SW 1271 (cell line): ENCODE measurements at places on chromosomes 13 and 19.

DNA sequence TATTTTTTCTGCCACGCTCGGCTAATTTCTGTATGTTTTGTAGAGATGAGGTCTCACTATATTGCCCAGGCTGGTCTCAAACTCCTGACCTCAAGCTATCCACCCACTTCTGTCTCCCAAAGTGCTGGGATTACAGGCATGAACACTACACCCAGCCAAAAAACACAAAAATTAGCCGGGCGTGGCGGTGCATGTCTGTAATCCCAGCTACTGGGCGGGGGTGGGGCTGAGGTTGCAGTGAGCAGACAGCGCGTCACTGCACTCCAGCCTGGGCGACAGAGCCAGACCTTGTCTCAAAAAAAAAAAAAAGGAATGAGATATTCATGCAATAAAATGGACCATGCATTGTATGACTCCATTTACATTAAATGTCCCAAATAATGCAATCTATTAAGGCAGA is 32.2 kb downstream of the VASP start:
- DNase-seq: no peak

GRCh38 chr19:40376286-40376862 is 13.6 kb downstream of the HIPK4 start:
- DNase-seq: no peak

DNA sequence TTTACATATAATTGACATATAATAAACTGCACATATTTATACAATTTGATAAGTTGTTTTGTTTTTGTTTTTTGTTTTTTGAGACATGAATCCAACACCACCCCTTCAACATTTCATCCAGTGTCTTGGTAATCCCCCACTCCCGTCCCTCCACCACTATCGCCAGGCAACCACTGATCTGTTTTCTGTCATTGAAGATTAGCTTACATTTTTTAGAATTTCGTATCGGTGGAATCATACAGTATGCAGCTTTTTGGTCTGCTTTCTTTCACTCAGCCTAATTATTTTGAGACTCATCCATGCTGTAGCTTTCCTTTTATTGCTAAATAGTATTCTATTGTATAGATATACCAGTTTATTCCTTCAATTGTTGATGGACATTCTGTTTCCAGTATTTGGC is 94.1 kb upstream of the FRY start:
- DNase-seq: no peak

DNA sequence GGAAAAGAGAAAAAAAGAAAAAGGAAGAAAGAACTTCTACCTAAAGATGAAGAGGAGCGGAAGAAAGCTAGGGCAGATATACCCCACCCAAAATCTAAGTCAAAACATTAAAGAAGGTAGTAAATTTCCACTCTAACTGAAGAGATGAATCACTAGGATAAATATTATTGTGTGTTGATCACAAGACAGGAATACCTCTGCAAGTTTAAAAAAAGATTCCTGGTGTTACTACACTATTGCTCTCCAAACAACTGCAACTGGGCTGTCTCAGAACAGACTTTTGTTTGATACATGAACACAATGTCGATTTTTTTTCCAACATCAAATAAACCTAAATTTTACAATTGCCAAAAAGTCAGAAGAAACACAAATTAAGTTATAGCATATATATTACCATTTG is 6.8 kb downstream of the HSPH1 start:
- DNase-seq: no peak

- no peak for DNase-seq
Observed at GRCh38 chr13:111263566-111263965, 56.9 kb upstream of the TEX29 start.

- no peak for DNase-seq
Observed at GRCh38 chr13:93216122-93216521, 10.5 kb upstream of the GPC6 start.

GRCh38 chr19:41535029-41535622 is 40.8 kb upstream of the CEACAM21 start:
- no peak for DNase-seq

- no peak for DNase-seq
Observed at GRCh38 chr19:33316541-33317264, 14.4 kb upstream of the CEBPA start.

DNA sequence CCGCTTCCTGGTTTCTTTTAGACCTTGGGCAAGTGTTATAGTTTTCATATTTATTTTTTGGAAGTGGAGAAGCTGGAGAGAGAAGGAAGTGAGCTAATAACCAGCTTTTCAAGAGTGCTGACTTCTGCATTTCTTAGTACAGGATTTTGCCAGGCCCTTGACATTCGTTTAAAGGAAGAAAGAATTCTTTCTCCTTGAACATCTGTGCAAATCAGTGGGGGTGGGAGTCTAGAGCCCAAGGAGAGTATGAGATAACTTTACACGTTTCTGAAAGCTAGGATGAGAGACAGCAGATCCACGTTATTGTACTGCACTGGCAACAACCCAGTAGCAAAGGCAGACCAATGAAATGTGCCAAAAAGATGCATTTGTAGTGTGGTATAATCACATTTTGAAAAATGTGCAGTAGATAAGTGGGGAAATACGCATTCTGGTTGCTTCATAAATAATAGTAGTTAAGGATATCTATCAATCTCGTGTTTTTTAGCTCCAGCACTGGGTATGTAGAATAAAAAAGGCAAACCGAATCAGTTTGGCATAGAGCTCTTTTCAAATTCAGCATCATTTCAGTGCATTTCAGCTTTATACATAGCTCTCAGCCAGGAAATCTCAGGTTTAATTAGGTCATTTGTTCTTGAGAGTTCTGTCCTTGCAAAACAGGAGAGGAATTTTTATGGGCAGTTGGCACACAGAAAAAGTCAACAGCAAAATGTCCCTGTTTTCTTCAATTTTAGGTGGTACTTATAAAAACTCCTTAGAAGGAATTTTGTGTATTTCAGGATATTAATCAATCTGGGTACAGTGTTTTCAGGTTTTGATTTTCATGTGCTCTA is 4.3 kb downstream of the RNF113B start:
- no peak for DNase-seq

DNA sequence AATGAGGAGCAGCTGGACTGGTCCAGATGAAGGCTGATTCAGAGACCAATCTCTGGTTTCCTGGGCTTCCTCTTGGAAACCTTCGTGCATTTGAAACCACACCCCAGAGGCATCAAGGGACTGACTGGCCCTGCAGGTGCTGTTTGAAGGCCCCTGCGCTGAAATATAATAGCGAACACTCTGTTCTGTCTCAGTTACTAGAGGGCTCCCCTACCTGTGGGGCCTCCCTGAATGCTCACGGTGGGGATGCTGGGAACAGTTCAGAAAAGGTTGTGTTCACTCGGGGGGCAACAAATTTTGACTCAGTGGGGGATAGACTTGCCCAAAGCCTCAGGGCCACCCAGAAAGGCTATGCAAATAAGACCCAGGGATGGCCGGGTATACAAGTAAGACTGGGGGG is 6.4 kb downstream of the CCDC8 start:
- no peak for DNase-seq

DNA sequence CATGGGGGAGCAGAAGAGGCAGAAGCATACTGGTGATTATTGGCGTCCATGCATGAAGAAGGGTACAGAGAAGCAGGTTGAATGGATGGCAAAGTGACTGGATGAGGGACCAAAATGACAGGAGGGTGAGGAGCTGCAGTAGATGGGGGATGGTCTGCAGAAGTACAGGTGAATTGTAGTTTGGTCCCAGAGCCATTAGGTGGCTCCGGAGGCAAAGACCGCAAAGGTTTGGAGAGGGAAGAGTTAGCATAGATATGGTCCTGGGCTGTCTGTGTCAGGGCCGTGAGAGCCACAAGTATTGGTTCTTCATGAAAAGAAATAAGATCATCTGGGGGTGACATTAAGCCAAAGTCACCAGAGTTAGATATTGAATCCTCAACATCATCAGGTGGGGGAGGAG is 59.0 kb upstream of the ZNF726 start:
- no peak for DNase-seq

DNA sequence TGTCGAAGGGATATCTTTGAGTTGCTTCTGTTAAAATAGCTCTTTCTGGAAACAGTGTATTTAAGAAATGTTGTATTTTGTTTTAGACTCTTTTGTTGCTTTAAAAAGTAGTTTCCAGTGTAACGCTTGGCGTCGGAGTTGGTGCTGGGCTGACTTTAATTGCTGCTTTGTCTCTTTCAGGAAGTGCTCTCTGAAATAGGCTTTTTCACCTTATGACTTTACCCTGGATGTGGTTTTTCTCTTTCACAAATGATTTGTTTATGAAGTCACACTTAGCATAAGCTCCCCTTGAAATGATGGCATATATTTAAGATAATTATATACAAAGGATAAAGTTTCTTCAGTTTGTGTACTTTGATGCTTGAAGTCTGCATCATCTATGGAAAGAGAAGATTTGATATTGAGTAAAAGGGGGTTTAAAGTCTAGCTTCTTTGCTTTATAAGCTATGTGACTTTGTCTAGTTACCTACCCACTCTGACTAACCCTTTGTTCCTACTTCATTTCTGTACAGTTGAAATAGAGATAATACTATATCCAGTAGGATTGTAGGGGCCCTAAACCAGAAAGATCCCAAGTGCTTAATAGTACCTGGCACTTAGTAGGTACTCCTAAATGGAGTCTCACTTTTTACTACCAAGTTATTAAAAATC is at the start of gene GPR18:
Gene GPR18 (minus strand): TSS at position 170 of the 651 bp plus-strand sequence. CDS start 2,507 bp downstream, outside the sequence.
- DNase-seq: no peak

GRCh38 chr13:62324842-62325241 is 909.2 kb upstream of the PCDH20 start:
- no peak for DNase-seq

GRCh38 chr19:3904233-3904632 is 23.7 kb downstream of the ATCAY start:
- DNase-seq: no peak

DNA sequence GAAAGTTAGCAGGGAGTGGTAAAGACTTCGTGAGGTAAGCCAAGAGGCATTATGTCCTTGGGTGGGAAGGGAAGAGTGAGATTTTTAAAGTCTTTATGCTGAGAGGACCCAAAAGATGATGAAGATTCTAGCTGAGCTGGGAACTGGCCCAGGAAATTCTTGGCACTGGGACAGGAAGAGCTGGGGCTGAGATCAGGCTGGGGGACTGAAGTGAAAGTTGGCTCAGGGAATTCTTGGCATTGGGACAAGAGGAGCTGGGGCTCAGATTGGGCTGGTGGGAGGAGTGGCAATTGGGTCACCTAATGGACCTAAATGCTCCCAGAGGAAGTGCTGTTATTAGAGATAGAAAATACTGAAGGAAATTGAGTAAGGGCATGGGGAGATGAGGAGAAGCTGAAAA is 8.8 kb downstream of the SCEL start:
- no peak for DNase-seq

DNA sequence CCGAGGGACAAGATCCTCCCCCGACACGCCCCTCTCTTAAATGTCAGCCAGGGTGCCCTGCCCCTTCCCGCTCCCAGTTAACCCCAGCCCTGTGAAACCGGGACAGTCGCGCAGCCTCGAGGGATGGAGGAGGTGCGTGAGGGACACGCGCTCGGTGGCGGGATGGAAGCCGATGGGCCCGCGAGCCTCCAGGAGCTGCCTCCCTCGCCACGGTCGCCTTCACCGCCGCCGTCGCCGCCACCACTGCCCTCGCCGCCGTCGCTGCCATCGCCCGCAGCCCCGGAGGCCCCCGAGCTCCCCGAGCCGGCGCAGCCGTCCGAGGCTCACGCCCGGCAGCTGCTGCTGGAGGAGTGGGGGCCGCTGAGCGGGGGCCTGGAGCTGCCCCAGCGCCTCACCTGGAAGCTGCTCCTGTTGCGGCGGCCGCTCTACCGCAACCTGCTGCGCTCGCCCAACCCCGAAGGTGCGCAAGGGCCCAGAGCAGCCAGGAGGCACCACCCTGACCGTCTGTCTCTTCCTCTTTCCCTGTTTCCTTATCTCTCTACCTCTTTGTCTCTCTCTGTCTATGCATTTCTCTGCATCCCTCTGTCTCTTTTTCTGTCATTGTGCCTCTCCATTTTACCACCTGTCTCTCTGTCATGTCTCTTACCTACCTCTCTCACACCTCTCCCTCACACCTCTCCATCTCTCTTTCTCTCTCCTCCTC is at the start of gene NCCRP1:
Gene NCCRP1 (plus strand): TSS at position 105 of the 703 bp plus-strand sequence. CDS start 19 bp downstream, at position 124.
- DNase-seq: no peak

DNA sequence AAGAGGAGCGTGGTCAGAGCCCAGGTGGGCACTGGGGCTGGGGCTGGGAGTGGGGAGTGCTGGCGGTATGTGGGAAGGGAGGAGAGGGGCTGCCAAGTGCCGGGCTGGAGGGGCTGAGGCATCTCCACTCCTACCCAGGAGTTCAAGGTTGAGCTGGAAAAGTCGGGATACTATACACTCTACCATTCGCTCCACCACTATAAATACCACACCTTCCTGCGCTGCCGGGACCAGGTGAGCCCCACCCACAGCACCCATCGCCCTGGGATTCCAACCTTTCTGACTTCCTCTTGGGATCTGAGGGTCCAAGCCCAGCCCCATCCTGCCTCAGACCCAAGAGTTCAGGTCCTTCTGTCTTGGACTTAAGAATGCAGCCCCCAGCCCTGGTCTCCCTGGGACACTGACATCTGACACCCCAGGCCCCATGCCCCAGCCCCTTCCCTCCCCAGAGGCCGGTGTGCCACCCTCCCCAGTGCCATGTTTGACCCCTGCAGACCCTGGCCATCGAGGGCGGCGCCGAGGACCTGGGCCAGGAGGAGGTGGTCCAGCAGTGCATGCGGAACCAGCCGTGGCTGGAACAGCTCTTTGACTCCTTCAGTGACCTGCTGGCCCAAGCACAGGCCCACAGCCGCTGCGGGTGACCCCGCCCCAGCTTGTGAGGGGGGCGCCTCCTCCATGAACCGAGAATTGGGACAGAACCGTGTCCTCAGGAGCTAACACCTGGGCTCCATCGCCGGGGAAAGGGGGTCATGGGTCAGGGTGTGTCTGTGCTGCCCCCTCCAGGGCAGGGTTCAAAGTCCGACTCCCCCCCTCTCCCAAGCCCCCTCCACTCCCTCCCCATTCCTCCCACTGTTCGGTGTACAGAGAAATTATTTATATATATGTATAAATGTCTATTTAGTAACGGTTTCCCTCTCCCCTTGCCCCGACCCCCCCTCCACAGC is 14.7 kb downstream of the RRAS start:
- no peak for DNase-seq

DNA sequence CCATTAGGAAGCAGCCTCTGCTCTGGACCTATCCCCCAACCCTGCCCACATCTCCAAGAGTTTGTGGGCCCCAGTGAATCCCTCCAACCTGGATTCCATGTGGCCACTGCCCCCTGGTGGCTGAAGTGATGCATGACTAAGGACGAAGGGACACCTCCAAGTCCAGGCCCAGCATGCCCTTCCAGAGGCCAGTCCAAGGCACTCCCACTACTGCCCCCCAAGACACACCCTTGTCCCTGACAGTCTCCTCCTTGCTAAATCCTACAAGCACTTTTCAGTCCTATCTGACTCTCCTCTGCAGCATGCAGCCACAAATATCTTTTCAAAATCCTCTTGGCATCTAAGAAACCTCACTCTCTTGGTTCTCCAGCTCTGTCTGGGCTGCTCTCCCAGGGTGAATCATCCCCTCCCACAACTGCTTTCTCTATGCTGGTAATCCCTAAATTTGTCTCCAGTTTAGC is 33.0 kb downstream of the DEDD2 start:
- DNase-seq: peak; percentile 20

GRCh38 chr13:46355901-46356590 is 31.0 kb downstream of the RUBCNL start:
- no peak for DNase-seq

DNA sequence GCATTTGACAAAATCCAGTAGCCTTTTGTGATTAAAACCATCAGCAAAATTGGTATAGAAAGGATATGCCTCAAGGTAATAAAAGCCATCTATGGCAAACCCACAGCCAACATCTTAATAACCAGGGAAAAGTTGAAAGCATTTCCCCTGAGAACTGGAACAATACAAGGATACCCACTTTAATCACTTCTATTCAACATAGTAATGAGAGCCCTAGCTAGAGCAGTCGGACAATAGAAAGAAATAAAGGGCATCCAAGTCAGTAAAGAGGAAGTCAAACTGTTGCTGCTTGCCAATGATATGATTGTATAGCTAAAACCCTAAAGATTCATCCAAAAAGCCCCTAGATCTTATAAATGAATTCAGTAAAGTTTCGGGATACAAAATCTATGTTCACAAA is 1510.3 kb downstream of the PCDH9 start:
- no peak for DNase-seq
